ENCODE measurements at places on chromosomes 12 and 14.

- DNase-seq, result no peak
Measured at GRCh38 chr12:52300796-52301691, 9.7 kb upstream of the KRT81 start.

DNA sequence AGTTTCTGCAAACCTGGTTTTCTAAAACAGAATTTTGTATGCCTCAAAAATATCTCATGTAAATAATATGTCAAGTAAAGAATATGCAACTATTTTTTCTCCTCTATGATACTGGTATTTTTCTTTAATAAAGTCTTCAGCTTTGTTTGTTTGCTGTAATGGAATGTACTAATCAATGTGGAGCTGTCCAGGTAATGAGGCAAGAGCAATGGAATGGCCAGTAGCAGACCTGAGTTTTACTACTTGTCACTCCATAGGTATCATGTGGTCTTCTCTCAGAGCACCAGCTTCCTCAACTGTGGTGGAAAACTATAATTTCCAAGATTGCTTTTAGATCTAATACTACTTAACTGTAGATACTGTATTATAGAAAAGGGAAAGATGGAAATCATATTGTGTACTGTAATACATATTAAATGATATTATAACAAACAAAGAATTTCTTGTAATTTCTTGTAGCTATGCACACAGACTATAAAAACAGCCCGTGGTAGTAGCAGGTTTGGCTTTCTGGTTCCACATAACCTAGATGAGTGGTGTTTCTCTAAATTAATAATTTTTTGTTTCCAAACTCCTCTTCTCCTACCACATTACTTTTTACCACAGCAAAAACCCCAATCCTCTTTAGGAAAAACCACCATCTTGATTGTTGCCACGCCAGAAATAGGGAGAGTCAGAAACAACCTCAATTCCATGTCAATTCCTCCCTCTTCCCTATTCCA is 70.6 kb downstream of the KIF21A start:
- DNase-seq, result no peak

GRCh38 chr14:71765505-71765904 is 166.7 kb upstream of the RGS6 start:
- no peak for DNase-seq

- no peak for DNase-seq
Measured at GRCh38 chr12:4046495-4046840, 173.3 kb upstream of the PARP11 start.

- no peak for DNase-seq
Measured at GRCh38 chr12:33828326-33828725, 194.0 kb upstream of the ALG10 start.

DNA sequence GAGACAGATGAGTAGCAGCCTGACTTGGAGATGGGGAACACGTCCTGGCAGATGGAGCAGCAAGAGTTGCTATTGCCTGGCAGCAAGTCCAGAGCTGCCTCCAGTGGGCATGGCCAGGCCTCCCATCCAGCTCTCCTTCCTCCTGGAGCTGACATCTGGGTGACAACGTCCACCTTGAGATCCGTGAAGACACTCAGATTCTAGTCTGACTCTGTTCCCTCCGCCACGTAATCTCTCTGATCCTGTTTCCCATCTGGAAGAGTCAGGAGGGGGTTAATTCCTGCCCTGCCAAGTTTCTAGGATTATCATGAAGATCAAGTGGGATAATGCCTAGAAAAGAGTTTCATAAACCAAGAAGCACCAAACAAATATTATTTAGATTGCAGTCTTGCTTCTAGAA is 65.3 kb upstream of the FAM181A start:
- no peak for DNase-seq

Measured in activated CD4-positive, alpha-beta T cell treated with anti-CD3 and anti-CD28 coated beads for 48 hours (primary cell).